ENCODE measurements at places on chromosomes 13 and 19. TPM values are rescaled to one million over a fixed set of nuclear protein-coding genes. Genes with fewer than 3 reads are reported as not detected.

The FREM2 gene
- 0.13 TPM for total RNA-seq

The RHPN2 gene
- 0.75 TPM for total RNA-seq

DNA sequence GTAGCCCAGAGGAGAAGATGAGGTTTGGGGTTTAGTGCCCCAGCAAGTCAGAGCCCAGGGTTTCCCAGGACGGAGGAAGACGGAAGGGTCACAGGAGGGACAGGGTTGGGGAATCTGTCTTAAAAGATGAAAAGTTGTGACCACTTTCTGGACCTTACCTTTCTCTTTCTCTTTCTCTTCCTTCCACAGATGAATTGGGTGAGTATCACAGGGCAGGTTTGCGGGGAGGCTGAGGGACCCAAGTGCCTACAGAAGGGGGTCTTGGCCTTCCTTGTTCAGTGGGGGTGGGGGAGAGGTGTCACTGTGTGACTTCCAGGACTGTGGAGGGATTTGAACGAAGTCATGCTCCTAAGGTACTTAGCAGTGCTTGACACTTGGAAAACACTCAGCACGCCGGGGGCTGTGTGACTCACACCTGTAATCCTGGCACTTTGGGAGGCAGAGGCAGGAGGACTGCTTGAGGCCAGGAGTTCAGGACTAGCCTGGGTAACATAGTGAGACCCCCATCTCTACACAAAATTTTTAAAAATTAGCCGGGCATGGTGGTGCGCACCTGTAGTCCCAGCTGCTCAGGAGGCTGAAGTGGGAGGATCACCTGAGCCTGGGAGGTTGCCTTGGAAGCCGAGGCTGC, 8.5 kb downstream of the RELB start:
- DNase-seq, result no peak
- no peaks in the 10 kb centered on the region for H3K27me3 ChIP-seq
- H3K27ac ChIP-seq, result no peak overlapping the region
- H3K36me3 ChIP-seq, result peaks cover 32% of the 10 kb centered on the region

GRCh38 chr13:102192858-102193257, 209.0 kb downstream of the FGF14 start:
- DNase-seq, result no peak
- no peak overlapping the region for H3K4me3 ChIP-seq
- no peaks in the 10 kb centered on the region for H3K4me1 ChIP-seq
- no peaks in the 10 kb centered on the region for H3K36me3 ChIP-seq
- no peak overlapping the region for H3K27ac ChIP-seq

DNA sequence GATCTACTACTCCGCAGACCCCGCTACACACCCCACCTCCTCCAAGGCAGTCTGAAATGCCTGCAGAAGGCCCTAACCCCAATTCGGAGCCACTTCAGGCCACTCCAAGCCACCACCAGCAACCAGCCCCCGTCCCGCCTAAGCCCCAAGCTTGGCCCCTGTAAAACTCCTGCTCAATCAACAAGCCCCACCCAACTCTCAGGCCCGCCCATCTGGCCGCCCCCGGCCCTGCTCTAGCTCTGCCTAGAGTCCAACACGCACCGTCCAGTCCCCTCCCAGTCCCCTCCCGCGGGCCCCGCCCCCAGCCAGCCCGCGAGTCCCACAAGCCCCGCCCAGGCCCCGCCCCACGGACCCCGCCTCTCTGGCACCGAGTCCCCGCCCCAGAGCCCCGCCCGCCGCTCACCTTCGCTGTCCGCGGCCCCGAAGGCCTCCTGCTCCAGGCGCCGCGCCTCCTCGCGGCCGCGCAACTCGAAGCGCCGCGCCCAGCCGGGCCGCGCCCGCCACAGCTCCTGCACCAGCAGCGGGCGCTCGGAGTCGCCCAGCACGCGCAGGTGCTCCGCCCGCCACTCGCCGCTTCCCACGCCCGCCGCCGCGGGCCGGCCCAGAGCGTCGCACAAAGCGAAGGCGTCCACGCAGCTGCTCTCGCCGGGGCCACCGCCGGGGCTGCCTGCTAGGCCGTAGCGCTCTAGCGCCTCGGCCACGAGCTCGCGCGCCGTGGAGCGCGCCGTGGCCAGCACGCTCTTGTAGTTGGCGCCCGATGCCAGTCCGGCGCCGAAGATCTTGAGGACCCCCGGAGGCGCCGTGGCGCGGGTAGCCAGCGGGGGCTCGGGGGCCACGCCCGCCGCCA, 1.6 kb downstream of the RASIP1 start:
- peak overlapping the region; percentile 77 for H3K4me3 ChIP-seq
- DNase-seq, result peak; percentile 96
- peaks cover 39% of the 10 kb centered on the region for H3K4me1 ChIP-seq
- peak overlapping the region; percentile 70 for H3K27ac ChIP-seq
- no peaks in the 10 kb centered on the region for H3K36me3 ChIP-seq

GRCh38 chr13:27354379-27354778, 70.0 kb upstream of the GTF3A start:
- no peak overlapping the region for H3K4me3 ChIP-seq
- no peaks in the 10 kb centered on the region for H3K36me3 ChIP-seq
- no peaks in the 10 kb centered on the region for H3K27me3 ChIP-seq
- H3K27ac ChIP-seq, result peak overlapping the region; percentile 75
- H3K4me1 ChIP-seq, result peaks cover 37% of the 10 kb centered on the region
- no peak for DNase-seq

- peaks cover 5% of the 10 kb centered on the region for H3K36me3 ChIP-seq
Observed at GRCh38 chr13:28251466-28251865, 113.1 kb downstream of the PAN3 start.

DNA sequence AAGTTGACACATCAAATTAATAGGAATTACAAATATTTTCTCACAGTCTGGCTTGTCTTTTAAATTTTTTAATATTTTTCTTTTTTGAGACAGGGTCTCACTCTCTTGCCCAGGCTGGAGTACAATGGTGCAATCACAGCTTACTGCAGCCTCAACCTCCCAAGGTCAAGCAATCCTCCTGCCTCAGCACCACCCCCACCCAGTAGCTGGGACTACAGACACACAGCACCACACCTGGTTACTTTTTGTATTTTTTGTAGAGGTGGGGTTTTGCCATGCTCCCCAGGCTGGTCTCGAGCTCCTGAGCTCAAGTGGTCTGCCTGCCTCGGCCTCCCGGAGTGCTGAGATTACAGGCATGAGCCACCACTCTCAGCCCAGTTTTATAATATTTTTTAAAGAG, 72.0 kb downstream of the SPATA13 start:
- H3K36me3 ChIP-seq, result no peaks in the 10 kb centered on the region
- no peak overlapping the region for H3K4me3 ChIP-seq
- H3K27ac ChIP-seq, result no peak overlapping the region

All from esophagus muscularis mucosa (tissue), 4 donors.